Ureter (tissue), 1 donor: ENCODE measurements at places on chromosomes 2 and 18.

DNA sequence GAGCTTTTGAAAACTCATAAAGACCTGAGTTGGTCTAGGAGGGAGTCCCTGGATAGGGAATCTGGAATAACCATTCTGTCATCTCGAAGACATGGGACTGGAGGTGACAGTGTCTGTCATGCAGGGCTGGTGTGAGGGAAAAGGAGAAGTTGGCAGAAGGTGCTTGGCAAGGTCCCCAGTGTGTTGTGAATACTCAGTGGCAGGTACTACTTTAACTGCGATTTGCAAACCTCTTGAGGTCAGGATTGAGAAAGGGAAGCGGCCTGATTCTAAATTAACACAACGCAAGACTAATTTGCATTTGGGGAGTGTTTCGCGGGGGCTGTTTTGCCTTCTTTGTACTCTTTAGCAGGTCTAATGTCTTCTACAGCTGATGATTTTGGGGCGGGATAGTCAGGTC, 77.0 kb upstream of the TMEM200C start:
- DNase-seq, result no peak

GRCh38 chr2:38264396-38265221, 112.5 kb downstream of the ATL2 start:
- no peak for DNase-seq

- DNase-seq, result no peak
Observed at GRCh38 chr2:178908810-178909209, 101.6 kb upstream of the TTN start.

DNA sequence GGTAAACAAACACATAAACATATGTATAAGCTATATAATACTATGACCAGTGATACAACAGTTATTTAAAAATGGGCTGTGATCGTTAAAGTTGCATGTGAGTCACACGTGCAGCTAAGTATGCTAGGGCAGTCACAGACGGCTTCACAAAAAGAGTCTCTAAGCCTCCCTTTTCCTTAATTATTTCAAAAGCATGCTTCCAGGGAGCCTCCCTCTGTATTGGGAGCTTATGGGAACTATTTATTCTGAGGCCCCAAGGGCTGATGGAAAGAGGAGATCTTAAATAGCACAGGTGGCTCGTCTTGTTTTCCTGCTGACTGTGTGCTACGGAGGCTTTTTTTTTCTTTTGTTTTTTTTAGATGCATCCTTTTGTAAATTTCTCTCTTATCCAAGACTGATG, 94.3 kb downstream of the ADCYAP1 start:
- DNase-seq, result no peak

DNA sequence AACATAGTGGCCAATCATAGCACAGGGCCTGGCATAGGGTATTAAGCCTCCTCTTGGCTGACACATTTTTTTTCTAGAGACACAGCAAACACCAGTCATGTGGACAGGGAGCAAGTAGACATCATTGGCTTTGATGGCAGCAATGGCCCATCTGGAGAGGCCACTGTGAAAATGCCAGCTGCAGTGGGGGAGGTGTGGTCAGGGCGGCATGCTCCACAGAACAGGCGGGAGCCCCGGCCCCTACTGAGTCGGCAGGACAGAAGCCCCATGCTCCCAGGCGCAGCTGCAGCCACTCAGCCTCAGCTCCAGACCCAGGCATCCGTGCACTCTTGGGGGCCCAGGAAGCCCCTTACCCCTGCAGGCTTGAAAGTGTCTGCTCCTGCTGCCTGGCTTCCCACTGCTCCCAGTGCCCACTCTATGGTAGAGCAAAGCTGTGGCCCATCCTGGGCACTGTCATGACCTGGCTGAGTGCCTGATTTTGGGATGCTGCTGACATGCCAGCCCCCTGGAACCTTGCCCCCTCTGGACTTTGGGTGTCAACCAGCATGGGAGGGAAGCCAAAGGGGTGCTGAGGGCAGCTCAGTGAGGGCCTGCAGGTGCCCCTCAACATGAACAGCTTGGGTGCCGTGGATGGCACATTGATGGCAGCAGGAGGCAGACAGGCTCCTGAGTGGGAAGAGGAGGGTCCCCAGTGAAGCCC, 23.3 kb upstream of the UBE2F start:
- no peak for DNase-seq

- DNase-seq, result no peak
Observed at GRCh38 chr18:44835703-44836102, 155.0 kb downstream of the SETBP1 start.

DNA sequence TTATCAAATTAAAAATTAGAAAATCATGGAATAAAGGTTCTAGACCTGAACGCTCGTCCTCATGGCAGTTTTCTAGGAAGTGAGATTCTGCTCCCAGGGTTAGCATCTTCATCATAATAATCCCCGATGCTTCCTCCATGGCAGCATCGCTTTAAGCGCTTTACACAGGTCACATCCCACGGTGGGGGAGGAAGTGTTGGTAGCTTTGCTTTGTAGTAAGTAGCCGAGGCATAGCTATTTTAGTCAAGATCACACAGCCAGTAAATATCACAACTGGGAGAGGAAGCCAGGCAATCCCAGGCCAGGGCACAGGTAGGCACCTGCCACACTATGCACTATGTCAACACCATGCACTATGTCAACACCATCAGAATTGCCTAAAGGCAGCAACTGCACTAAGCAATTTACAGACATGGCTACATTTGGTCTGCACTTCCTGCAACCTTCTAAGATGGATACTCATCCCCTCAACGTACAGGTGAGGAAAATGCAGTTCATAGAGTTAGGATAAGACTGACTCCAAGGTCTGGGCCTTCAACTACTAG, 205.5 kb downstream of the FBXO15 start:
- DNase-seq, result peak; percentile 38

DNA sequence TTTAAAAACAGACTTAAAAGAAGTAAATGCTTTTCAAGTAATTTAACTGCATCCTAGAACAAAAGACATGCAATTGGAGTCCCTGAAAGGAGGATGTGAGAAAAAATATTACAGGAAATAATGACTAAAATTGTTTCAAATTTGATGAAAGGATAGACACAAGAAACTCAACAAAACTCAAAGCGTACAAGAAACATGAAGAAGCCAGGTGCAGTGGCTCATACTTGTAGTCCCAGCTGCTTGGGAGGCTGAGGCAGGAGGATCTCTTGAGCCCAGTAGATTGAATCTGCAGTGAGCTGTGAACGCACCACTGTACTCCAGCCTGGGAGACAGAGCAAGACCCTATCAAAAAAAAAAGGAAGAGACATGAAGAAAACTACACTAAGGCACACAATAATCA, 118.1 kb upstream of the SLC39A10 start:
- DNase-seq, result no peak

DNA sequence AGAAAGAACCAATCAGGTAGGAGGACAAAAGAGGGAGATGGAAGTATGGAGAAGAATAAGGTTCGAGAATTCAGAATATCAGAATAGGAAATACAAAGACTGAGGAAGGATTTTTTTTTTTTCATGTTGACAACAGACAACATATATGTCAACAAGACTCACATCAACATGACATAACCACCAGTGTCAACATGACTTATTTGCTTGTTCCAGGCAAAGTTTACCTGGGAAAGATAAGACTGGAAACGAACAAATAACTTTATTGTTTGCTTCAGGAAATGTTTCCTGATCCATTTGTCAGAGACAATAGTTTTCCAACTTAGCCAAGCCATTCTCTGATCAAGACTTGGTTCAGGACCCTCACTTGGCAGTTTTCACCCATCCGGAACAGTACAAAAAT, 321.9 kb upstream of the NETO1 start:
- no peak for DNase-seq

DNA sequence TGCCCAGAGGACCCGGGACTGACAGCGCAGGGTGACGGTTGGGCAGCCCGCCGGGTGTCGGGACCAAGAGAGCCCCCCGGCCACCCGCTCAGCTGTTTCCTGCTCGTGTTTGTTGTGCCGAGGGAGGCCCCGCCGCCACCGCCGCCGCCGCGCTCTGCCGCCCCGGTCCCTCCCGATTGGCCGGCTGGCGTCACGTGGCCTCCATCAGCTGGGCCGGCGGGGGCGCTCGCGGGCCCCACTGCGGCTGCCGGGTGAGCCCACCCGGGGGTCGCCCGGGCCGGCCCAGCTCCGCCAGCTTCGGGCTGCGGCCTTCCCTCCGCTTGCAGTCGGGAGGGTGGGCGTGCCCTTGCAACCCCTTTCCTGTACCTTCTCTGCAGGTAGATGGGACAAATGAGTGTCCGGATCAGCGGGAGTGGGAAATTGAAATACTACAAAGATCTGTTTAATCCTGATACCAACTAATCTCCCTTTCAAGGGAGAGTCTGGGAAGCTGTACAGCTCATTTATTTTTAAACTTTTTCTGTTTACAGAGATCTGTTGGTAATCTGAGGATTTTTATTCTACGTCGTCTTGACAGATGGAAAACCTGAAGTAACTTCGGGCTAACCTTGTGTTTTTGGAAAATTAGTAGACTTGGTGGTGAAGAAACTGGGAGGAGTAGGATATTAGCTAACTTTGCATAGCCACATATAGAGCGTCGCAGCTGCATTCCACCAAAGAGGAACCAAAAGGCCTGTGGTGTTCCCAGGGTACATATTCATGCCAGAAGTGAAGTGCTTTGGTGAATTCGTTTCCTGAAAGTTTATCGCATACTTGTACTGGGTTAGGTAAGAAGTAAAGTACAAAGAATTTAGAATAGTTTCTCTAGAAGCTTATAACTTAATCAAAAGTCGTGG, 1.2 kb downstream of the YPEL5 start:
- DNase-seq, result peak; percentile 82

GRCh38 chr2:151258121-151258520, 3.5 kb downstream of the RBM43 start:
- DNase-seq, result no peak

DNA sequence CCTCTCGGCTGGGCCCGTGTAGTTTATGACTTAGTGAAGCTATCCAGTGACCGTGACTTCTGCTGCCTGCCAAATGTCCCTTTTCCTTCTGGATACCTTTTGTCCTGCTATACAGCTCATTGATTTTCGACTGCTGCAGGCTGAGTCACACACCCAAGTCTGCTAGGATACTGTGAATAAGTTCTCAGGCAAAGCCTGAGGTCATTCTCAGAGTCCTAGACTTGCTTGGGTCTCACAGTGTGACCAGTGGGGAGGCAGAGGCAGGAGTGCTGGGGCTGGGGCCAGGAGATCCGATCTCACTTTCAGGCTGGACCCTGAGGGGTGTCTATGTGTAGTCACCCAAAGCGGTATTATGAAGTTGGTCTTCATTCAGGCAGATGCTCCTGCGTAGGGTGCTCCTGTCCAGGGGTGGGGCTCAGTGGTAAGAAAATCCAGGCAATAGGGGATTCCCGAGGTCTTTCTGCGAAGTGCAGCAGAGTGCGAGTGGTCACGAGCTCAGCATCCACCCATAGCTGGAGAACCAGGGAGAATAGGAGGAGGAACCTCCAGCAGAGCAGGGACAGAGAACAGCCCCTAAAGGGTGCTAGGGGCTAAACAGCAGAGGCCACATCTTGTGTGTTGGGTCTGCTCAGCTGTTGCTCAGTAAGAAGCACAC, 268.6 kb upstream of the NCKAP5 start:
- no peak for DNase-seq

DNA sequence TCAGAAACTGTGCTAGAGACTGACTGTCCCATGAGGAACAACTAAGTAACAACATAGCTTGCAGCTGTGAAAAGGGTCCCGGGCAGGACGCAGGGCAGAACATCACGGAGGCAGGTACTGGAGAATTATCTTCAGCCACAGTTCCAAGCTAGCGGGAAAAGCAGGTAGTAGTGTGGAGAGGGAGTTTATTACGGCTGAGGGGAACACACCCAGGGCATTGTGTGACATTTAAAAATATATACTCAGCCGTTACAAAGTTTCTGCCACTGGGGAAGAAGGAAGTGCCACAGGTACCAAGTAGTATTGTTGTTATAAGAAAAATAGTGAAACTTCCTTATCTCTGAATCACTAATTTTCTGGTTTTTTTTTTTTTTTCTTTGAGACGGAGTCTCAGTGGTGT, 179.6 kb downstream of the LAMA1 start:
- DNase-seq, result no peak

GRCh38 chr2:14261771-14262170, 370.7 kb upstream of the LRATD1 start:
- no peak for DNase-seq

- peak; percentile 62 for DNase-seq
Observed at GRCh38 chr18:22286585-22286984, 117.2 kb downstream of the GATA6 start.

GRCh38 chr18:64800151-64800550, 651.3 kb upstream of the LINC00305 start:
- no peak for DNase-seq

GRCh38 chr2:587087-587960, 89.9 kb downstream of the TMEM18 start:
- DNase-seq, result no peak

- DNase-seq, result no peak
Observed at GRCh38 chr2:30273574-30273929, 42.2 kb downstream of the LBH start.

- no peak for DNase-seq
Observed at GRCh38 chr2:17877811-17878280, 621 bp upstream of the KCNS3 start.

GRCh38 chr18:48939205-48940097, 11.3 kb downstream of the SMAD7 start:
- no peak for DNase-seq

DNA sequence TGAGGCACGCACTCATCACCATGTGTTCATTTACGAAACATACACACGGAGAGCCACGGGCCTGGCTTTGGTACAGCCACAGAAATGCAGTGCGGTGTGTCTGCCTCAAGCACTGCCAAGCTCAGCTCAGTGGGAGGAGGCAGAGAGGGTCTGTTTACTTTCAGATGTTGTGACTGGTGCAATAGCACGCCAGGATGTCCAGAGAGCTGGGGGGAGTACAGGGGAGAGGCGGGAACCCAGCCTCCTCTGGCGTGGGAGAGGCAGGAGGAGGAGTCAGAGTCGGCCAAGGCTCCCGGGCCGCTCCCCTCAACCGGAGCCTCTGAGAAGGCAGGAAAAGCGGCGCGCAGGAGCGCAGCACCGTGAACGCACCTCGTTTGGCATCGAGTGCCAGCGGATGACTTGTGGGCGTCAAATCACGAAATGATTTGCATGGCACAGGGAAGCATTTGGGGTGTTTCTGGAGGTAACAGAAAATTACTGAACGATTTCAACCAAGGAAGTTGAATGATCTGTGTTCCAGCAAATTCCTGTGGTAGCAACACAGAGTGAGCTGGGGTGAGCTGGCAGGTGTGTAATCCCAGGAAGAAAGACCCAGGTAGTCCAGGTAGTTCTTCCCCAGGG, 143.0 kb downstream of the ZNF516 start:
- DNase-seq, result peak; percentile 79

GRCh38 chr18:73615506-73615905, 532.1 kb downstream of the FBXO15 start:
- no peak for DNase-seq

DNA sequence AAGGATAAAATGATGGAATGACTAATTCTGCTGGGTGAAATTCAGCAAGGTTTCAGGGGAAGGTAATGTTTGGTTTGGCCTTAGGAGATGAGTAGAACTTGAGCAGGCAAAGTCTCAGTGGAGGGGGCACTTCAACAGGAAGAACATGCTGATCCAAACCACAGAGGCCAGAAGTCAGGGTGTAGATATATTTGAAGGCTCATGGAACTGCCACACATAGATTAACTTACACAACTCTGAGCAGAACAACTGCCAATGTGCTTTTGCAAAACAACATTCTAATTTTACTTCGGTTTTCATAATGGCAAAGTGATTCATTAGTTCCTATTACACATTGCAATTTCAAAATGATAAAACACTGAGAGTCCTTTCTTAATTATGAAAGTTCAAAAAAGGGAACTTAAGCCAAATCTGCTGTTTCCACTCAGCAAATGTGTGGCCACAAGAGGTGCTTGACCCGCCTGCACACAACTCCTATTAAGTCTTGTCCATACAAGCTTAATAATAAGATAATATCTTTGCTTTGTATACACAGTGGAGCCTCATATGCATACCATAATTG, 284.8 kb downstream of the MREG start:
- DNase-seq, result no peak
